Right forelimb (tissue), 1 donor: ENCODE measurements at places on chromosomes 5 and 9.
A peak's percentile ranks its signal among the peaks of the same experiment; 100 is the strongest.

GRCh38 chr5:128083811-128084227 lies 253 bp downstream of the SLC12A2 start:
- no peak for DNase-seq

DNA sequence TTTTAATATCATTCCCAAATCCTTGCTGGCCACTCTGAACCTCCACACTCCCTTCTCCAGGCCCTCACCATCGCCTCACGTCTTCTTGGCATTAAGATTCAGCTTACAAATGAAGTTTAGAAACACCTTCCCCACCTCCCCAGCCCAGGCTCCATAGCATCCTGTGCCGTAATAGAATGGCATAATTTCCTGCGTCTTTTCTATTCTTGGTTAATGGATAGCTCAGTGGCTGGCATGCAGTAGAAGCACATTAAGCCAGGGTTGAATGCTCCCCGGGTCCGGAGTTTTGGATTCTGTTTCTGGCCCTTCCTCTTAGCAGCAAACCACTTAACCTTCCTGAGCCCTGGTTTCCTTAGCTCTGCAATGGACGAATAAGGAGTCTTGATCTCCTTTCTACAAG lies 13.8 kb downstream of the WWC1 start:
- DNase-seq, result no peak

DNA sequence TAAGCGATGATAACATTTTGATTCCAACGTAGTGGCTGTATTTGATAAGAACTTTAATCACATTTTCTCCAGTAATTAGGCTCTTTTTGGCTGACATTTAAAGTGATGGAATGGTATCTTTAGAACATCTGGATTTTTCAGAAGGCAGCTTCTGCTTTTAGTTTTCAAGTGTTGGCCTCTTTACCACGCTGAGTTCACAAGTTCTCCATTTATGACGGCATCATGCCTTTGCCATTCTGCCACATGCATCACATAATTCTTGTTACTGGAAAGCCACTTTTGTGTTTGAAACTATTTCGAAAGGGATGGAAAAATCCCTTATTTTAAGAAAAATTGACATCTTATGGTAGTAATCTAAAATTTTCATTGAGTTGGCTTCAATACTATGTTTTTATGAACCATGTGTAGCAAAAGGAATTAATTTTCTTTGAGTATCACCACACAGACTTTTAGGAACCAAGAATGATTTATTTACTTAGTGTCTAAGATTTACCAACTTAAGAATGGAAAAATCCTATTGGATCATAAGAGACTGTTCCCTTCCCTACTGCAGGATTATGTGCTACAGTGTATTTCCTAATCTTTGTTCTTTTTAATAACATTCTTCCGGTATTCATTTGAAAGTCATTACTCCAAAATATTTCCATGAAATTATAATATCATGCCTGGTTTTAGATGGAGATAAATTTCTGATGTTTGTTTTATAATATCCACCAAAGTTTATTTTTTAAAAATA lies 344.2 kb downstream of the ADGRV1 start:
- no peak for DNase-seq

GRCh38 chr5:120108586-120109248 lies 355.4 kb upstream of the PRR16 start:
- no peak for DNase-seq

DNA sequence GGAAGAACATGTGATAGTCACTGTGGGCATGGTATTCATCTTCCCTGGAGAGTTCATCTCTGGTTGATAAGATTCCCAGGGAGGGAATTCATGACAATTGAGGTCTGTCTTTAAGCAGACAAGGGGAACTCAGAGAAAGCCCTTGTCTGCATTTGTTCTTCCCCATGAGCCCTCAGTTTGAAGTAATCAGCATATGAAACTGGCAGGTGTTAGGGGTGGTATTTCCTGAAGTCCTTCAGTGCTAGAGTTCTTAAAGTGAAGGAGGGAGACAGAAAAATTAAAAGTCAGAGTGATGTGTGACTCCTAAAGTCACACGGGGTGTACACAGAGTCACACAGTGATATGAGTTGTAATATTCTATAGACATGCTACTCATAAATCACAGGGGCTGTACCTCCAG lies 60.6 kb upstream of the SYK start:
- DNase-seq, result no peak

DNA sequence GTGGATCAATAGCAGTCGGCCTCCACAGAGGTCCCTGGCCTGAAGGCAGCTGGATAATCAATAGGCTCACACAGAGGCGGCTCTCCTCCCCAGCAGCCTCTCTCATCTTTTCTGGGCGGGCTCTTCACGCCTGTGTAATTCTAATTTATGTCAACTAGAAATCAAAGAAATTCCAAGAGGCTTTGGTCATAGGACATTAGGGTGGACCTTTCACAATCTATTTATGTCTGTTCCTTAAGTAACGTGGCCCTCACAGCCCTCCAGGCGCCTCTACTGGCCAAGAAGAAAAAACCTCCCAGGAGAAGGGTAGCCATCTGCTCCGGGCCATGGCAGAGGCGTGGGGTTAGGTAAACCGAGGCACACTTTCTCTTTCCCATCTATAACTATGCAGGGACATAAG lies 205.1 kb upstream of the EFNA5 start:
- no peak for DNase-seq

GRCh38 chr5:126235628-126236027 lies 187.6 kb upstream of the GRAMD2B start:
- DNase-seq, result no peak

DNA sequence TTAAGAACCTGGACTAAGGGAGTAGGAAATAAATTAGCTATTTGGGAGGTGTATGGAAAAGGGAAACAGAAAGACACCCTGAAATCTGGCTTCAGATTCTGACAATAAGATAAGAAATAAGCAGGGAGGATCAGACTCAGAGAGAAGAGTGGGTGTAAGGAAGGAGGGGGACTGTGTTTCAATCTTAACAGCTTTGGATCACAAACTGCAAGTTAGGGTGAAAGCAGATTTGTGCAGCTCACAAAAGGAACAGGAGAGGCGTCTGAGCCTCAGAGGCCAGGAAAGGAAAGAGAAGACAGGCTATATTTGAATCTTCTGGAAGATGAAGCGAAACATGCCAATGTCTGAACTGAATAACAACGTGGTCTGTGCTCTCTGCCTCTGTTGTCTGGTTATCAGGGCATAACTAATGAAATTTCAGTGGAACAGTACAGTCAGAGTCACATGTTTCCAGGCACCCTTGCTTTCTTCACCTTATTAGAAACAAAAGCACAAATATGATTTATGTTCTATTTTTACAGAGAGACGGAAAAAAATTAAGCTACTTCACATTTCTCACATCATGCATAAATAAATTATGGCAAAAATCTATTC lies 26.6 kb downstream of the SGTB start:
- DNase-seq, result no peak

DNA sequence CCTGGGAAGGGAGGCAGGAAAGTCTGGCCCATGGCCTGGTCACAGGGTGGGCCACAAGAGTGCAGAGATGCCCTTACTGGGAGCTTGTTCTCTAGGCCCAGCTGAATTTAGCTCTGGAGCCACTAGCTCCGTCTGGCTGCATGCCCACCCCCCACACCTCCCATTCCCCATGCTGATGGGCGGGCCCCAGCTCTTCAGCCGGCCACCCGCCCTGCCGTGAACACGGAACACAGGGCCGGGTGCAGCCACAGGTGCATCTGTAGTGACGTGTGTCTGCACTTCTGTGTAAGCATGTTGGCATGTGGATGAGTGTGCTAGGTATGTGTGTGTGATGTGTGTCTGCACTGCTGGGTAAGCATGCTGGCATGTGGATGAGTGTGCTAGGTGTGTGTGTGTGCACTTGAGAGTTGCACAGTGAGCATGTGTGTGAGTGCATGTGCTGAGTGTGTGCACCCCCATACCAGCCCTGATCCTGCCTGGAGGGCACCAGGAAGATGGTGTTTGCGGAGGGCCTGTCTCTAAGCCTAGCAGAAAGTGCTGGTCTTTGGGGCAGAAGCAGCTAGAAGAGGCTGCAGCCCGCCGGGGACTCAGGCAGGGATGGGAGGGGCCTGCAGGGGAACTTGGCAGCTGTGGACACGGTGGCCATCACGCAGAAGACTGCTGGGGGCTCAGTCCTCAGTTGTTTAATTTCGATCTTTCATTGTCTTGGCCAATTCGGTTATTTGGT lies 136.4 kb downstream of the CACNA1B start:
- DNase-seq, result no peak

GRCh38 chr9:18438300-18438925 lies 35.5 kb upstream of the ADAMTSL1 start:
- DNase-seq, result peak; percentile 84

DNA sequence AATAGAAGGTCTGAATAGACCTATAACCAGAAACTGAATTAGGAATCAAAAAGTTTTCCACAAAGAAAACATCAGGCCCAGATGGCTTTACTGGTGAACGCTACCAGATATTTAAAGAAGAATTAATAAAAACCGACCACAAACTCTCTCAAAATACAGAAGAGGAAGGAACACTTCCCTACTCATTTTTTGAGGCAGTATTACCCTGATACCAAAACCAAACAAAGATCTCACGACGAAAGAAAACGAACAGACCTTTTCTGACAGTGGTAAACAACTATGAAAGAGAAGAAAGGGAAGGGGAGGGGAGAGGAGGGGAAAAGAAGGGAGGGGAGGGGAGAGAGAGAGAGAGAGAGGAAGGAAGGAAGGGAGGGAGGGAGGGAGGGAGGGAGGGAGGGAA lies 13.5 kb downstream of the B4GALT1 start:
- no peak for DNase-seq

DNA sequence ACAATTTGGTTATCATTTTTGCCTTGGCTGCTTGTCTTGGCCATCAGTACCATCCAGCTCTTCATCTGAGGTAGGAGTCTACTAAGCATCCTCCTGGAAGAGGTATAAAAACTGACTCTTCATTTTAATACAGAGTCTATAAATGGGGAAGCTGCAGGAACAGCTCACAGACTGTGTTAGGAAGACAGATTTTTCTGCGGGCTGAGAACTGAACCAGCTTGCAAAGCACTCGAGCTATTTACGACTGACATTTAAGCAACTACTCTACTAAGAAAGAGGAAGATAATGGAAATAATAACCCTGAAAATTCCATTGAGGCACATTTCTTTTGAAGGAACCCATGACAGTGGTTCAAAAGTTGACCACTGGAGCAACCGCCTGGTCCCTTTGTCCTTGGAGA lies 314.5 kb upstream of the RFX3 start:
- no peak for DNase-seq

DNA sequence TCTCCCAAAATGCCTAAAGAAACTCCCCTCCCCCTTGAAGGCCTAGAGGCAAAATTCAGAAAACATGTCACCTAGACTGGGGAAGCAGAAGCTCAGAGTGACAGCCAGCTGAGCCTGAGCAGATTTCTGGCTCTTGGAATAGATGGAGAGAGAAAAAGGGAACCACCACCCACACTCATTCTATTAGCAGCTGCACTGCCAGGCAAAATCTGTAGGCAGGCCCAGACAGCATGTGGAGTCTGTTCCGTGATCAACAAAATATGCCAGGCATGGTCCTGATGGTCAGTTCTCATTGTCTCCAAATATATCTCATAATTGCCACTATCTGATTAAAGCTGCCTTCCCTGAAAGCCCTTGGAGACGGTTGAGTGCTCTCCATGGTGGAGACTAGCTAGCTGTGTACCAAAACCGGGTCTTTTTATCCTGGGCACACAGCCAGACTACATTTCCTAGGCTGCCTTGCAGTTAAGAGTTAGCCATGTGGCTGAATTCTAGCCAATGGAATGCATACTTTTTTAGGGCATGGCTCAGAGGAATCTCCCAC lies 131.7 kb upstream of the GPR151 start:
- no peak for DNase-seq

DNA sequence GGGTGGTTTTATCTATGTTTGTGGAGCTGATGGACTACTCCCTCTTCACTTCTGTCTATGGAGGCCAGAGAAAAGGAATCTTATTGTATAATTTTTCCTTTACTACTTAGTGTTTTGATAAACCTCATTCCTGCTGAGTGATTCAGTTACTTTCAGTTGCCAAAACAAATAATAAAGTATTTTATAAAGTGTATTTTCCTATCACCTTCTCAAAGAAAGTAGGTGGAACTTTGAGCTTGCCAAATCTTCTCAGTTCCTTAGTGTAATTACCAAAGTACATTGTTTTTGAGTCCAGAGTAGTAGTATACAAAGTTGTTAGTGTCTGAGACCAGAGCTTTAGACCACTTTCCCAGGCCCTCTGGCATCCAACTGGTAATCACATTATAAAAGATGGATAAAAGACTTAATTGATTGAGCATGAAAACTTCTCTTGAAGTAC lies 13.5 kb downstream of the RABGAP1 start:
- no peak for DNase-seq

- no peak for DNase-seq
These were observed 10.9 kb upstream of the TTLL11 start for GRCh38 chr9:122103985-122104384.

- no peak for DNase-seq
These were observed 68.0 kb downstream of the DENND4C start for GRCh38 chr9:19298436-19299000.
